Activated CD8-positive, alpha-beta memory T cell treated with anti-CD3 and anti-CD28 coated beads, Interleukin-2, amount 10 ng/mL, durations not matched to agents 7 days and 5 days (primary cell): ENCODE measurements at places on chromosomes 6 and 20. TPM values are rescaled to one million over a fixed set of nuclear protein-coding genes. Genes with fewer than 3 reads are reported as not detected.

Gene PAX1
- not detected for total RNA-seq

Gene SNAP91
- not detected for total RNA-seq

GRCh38 chr6:117992856-117993255 lies 85.8 kb downstream of the SLC35F1 start:
- no peak for DNase-seq
- H3K4me1 ChIP-seq: no peaks in the 10 kb centered on the region
- H3K27me3 ChIP-seq: peaks cover 4% of the 10 kb centered on the region
- H3K27ac ChIP-seq: no peak overlapping the region
- no peaks in the 10 kb centered on the region for H3K36me3 ChIP-seq

Gene TSHZ2
- total RNA-seq: 0.18 TPM

DNA sequence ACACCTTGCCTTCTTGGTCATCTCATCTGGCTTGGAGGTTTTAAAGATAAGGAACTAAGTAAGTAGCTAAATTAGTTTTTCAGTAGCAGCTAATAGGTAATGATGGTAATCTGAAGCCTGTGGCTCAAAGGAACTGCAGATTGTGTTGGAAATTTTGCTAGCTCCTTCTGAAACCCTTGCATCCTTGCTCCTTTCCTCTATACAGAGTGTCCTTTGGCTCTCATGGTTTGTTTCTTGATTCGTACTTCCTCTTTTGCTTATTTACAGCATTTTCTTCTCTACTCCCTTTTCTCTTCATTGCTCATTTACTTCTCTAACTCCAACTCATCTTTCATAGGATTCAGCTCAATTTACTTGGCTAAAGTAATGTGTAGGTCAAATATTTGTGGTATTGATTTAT lies 19.0 kb downstream of the LRRC1 start:
- no peaks in the 10 kb centered on the region for H3K36me3 ChIP-seq
- no peak for DNase-seq
- H3K27ac ChIP-seq: no peak overlapping the region
- H3K4me1 ChIP-seq: peaks cover 7% of the 10 kb centered on the region
- no peaks in the 10 kb centered on the region for H3K27me3 ChIP-seq
- no peak overlapping the region for H3K4me3 ChIP-seq

GRCh38 chr6:148427333-148427732 lies 84.7 kb downstream of the SASH1 start:
- no peaks in the 10 kb centered on the region for H3K36me3 ChIP-seq
- no peak overlapping the region for H3K4me3 ChIP-seq
- H3K4me1 ChIP-seq: no peaks in the 10 kb centered on the region
- peaks cover 12% of the 10 kb centered on the region for H3K27me3 ChIP-seq

Gene SLC22A3
- not detected for total RNA-seq

Gene COL19A1
- 0.40 TPM for total RNA-seq

Gene OR11A1
- total RNA-seq: not detected
